ENCODE measurements at places on chromosomes 2 and 18.

DNA sequence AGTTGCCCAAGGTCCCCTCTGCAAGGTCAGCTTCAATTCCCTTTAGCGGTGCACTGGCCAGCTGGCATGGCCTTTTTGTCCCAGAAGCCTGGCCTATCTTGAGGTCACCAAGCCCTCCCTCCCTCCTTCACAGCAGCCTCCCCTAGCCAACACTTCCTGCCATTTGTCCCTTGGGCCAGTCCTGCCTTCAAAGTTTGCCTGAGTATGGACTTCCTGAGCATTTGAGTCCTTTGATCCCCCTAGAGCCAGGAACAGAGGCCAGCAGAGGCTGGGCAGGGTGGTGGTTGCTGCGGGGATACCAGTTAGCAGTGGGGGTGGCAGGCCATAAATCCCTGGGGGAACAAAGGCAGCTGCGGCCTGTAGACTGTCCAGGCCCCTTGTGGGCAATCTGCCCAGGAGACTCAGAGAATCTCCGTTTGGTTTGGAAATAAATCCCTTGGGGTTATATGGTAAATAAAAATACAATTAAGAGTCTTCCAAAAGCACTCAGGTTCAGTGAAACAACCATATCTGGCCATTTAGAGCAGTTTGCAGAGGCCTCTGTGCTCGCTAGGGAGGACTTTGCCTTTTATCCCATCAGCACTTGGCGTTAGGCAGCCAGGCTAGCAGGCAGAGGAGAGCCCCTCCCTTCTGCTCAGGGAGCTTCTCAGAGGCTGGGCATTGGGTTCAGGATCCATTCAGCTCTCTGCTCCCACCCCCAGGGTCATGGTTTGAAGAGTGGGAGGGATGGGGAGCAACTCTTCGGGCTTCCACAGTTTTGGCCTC is 3.1 kb upstream of the HES6 start:
- peak; percentile 46 for DNase-seq

GRCh38 chr18:55069497-55069896 is 110.2 kb upstream of the CCDC68 start:
- no peak for DNase-seq

GRCh38 chr2:191656391-191656790 is 21.5 kb upstream of the NABP1 start:
- no peak for DNase-seq

- DNase-seq, result peak; percentile 15
Observed at GRCh38 chr2:9217838-9218770, 11.5 kb downstream of the ASAP2 start.

DNA sequence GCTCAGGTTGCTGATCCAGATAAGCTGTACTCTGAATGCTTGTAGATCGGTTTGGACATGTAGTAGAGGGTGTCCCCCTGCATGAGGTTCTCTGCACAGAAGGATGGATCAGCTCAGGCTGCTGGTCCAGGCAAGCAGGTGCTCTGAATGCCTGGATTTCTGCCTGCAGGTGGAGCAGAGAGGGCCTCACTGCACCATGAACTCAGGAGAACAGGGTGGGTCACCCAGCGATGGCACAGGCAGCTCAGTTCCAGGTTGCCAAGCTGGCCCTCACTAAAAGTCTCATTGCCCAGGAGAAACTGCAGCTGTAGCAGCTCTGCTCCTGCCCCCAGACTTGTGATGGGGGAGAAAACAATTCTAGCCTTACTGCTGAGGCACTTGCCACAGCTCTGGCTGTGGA is 491.8 kb downstream of the XIRP2 start:
- DNase-seq, result no peak

DNA sequence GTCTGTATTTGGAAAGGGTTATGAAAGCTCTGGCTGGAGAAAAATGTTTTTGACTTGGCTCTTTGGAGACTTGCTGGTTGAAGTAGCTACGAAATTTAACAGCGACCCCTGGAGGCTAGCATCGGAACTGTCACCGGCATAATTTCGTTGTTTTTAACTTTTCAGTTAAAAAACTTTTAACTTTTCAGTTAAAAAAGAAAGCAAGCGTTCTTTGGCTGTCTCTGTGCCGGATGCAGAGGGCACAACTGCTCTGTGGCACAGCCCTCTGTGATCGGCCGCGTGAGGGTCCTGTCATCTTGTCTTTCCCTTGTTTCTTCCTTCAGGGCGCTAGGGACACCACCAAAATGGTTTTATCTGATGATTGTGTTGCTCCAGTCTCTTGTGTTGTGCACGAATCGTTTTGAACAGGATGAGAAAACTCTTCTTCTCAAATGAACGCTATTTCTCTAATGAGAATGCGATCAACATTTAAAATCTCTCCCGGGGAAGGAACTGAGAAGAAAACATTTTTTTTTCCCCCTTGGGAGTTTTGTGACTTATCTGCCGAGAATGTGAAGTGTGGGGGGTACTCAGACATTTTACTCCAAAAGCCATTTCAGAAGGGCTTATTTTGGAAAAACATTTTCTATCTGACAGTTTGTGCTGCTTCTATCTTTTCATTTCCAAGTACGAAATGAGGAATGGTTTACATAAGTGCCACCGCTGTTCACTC is 57.1 kb downstream of the ADCYAP1 start:
- peak; percentile 26 for DNase-seq

GRCh38 chr2:71609029-71609428 is 155.7 kb downstream of the DYSF start:
- DNase-seq, result no peak

GRCh38 chr2:208493186-208493585 is 86.6 kb downstream of the PTH2R start:
- no peak for DNase-seq

DNA sequence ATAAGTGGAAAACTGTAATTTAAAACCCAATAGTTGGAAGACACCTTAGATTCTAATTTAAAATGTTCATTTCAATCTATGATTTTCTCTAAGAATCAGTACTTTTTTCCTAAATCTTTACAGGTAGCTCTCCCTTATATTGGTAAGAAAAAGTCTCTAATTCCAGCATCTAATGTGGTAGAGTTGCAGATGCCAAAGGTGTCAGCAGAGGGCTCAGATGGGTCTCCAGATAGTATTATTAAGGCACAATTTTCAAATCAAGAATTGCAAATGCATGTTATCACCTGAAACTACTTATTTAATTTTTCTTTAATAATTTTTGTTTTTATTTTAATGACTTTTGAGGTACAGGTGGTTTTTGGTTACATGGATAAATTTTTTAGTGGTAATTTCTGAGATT is 25.5 kb upstream of the ITGA4 start:
- DNase-seq, result no peak

DNA sequence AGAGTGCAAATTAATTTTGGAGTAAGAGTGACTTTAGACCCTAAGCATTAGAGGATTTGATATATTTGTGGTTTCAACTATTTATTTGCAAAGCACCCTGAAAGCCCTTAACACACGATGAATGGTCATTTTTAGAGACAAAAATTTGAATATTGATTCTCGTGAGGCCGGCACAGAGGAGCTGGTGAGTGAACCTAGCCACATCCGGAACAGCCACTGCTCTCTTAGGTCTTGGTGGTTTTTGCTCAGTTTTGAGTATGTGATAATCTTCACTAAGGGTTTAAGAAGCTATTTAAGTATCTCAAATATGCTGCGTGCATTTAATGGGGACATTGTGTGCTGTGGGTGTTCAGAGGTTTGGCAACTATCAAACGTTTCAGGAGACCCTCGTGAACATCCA is 204.8 kb downstream of the TSN start:
- DNase-seq, result no peak

DNA sequence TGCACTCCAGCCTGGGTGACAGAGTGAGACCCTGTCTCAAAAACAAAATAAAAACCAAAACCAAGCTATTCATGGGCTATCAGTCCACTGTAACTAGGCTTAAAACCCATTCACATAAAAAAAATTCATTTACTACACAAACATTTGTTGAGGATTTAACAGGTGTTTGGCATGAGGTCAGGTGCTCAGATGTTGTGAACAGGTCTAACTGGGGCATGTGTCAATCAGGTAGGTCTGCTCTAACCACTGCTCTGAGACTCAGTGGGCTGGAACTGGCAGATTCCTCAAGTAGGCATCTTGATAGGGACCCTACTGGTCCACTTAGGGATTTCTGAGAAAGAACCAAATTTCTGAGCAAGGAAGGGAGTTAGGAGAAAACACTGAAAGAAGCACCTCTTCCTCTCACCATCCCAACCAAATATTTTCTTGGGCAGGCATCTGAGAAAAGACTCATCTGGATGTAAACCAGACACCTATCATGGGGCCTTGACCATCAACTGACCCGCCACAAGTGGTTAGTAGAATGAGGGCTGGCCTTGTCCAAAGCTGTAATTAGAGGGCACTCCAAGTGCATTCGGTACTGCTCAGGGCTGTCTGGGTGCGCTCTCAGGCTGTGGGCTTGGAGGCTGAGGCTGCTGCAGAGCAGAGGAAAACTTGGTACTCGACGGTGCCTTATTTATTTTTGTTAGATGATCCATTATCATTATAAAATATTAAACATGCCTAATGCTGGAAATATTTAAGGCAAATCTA is 33.9 kb downstream of the WIPF1 start:
- no peak for DNase-seq

- DNase-seq, result peak; percentile 96
Observed at GRCh38 chr18:44680273-44681075, at the start of gene SETBP1. Gene SETBP1 (plus strand): TSS chr18:44680888. CDS start chr18:44701347, 20,459 bp downstream.

- no peak for DNase-seq
Observed at GRCh38 chr2:101162561-101163330, 11.6 kb upstream of the TBC1D8 start.

- no peak for DNase-seq
Observed at GRCh38 chr2:135949451-135950234, 35.8 kb downstream of the DARS1 start.

- no peak for DNase-seq
Observed at GRCh38 chr2:217047209-217047608, 187.3 kb upstream of the TNP1 start.

DNA sequence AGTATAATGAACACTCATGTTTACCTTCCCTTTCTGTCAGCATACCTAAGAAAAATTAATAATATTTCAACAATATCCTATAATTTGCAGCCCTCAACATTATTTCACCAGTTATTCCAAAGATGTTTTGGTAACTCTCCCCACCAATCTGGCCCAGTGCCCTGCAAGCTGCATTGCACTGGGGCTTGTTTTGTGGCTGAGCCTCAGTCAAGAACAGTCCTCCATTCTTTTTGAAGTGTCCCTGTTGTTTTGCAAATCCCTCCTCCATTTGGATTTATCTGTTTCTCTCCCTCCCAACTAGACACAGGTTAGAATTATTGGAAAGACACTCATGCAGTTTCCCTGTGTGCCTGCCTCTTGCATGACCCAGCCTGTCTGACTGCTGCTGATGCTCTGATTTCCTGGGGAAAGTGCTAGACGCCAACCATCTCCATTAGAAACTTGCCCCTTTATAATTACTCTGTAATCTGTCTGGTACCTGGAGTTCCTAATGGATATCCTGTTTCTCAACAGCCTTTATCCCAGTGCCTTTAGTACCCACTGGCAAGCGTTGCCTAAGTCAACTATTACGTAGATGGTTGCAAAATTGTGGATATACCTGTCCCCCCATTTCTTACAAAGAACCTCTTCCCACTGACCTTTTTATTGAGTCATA is 60.2 kb downstream of the EIF5B start:
- DNase-seq, result no peak

GRCh38 chr2:30886080-30886479 is 78.8 kb upstream of the CAPN13 start:
- peak; percentile 35 for DNase-seq

- no peak for DNase-seq
Observed at GRCh38 chr2:224442071-224442967, 40.4 kb upstream of the FAM124B start.

- no peak for DNase-seq
Observed at GRCh38 chr2:218802386-218802994, 20.5 kb downstream of the CYP27A1 start.
